GM06990 (cell line): ENCODE measurements at places on chromosomes 7 and 10.
A peak's percentile ranks its signal among the peaks of the same experiment; 100 is the strongest.

DNA sequence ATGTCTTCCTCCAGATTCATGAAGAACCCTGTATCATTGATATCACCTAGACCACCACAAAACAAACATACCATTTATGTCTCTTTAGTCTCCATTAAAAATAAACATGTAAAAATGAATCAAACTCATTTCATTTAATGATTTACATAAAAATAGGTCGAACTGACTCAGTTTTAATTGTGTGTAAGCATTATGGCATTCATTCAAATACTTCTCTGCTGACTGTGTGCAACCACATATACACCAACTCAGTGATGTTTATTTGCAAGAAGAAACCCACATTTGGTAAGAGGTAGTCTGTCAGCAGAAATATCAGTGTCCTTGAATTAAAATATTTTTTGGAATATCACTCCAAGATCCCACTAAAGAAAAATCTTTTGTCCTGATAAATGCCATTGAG is 30.5 kb downstream of the ABCB1 start:
- no peak for DNase-seq

DNA sequence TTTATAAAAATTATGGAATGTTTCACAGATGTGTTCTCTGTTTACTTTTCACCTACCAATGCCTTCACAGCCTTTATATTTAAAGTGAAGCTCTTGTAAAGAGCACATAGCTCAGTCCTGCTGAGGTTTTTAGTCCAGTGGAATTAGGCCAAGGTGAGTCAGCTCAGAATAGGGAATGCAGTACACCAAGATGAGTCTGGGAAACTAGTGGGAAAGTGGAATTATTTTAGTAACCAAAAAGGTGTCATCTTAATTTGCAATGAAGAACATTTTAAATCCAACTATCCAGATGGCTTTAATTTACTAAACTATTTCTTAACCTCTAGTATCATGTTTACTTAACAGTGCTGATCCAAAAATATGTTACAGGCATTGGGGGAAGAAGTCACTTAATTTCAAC is 236.3 kb upstream of the CTBP2 start:
- DNase-seq = no peak

- peak; percentile 100 for DNase-seq
Observed at GRCh38 chr10:132331601-132332432, at the start of gene LRRC27. Gene LRRC27 (plus strand): TSS chr10:132332193. CDS start chr10:132333525, 1,332 bp downstream.

DNA sequence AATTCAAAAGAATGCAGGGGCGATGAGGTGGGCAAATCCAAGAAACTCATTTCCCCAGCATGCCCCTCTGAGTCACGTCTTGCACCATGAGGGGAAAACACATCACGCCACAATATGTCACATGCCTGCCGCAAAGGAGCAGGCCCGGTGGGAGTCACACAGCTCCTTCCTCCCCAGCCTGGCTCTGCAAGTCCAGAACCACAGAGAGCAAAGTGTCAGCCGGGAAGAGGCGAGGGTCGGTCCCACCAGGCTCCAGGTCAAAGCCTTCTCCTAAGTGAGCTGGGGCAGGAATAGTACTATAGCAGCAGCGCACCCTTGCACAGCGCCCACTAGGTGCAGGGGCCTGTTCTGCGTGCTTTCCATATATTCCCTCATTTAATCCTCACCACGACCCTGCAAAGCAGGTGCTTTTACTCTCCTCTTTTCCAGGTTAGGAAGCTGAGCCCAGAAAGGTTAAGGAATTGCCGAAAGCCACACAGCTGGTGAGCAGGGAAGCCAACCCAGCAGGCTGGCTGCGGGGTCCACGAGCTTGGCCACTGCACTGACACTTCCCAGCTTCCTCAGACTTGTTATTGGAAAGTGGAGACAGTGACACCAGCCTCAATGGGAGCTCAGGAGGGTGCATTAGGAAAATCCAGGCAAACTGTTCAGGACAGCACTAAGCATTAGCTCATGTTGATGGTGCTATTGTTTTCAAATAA is 94.0 kb upstream of the ZMIZ1 start:
- DNase-seq = peak; percentile 29

- no peak for DNase-seq
Observed at GRCh38 chr7:15891151-15891881, 204.8 kb upstream of the MEOX2 start.

DNA sequence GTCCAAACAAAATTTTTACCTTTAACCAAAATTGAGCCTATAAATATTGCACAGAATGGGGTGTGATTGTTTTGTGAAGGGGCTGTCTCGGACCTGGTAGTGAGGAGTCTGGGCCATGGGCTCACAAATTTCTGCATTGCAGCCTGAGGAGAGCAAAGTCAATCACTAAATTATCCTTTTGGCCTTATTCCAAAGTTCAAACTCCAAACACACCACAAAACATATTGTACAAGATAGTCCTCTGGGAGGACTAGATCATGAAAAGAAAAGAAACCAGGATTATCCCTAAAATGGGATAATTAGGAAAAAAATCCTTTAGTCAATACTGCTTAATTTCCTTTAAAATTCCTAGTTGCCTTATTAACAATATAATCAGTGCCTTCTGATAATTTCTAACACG is 115.5 kb downstream of the BUB3 start:
- no peak for DNase-seq
